Right forelimb (tissue), 1 donor: ENCODE measurements at places on chromosomes 12 and 14.

DNA sequence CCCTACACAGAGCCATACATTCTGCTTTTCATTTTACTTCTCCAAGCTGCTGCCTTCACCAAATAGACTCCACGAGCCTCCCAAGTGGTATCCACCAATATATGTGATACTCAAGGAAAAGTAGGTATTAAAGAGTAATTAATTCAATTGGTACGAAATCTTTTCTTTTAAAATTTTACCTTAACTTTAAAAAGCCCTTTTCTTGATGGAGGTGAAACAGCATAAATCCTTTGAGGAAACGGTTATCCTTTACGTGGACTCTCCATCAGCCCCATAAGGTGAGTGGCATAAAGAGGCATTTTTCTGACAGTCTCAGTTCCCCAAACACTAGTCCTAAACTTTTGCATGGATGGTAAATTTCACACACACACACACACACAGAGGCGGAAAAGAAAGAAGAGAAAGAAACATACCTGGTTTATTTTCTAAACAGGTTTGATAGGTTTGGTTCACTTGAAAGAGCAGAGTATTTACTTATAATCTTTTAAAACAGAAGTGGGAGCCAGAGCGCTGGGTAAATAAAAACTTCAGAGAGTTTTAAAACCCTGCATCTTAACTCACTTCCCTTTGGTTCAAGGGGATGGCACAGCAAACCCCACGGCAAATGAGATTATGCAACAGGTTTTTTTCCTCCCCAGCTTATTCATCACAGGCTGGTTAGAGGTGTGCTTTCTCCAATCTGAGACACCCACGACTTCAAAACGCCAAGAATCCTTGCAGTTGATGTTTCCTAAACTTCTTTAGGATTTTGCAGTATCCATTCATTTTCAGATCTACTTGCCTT is 1.9 kb downstream of the DUSP16 start:
- no peak for DNase-seq

DNA sequence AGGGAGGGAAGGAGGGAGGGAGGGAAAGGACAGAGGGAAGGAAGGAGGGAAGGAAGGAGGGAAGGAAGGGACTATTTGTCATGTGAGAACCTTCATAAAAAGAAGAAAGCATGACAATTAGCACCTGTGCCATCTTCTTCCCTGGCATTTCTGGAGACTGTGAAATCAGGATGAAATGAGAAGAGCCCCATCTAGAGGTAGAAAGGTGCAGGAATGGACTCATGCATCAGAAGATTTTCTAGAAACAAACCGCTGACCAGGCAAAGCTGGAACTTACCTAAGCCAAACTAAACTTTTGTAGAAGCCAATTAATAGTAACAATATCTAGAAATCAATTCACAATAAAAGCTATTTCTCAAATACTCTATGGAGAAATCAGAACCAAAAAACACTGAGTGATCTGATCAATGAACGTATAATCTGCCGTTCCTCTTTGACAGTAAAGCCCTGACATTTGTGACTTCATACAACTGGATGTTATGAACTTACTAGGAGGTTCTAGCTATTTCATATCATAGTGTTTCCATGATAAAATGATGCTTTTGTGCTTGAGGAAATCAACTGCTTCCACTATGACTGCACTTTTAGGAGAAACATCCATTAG is 24.4 kb upstream of the CRACR2A start:
- no peak for DNase-seq

DNA sequence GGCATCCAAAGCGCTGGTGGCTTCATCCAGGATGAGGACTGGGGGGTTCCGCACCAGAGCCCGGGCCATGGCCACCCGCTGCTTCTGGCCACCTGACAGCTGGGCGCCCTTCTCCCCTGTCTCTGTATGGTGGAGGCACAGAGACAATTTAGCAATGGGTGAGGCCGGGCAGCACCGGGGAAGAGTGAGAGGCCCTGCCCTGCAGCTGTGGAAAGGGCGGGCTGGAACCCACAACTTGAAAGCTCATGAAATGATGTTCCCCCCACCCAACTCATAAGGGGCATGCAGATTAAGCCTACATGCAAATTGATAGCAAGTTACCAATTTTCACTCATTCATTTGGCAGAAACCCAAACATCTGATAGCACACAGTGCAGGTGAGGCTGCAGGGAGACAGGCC is 34.1 kb downstream of the ABCB9 start:
- DNase-seq, result no peak

GRCh38 chr12:113347892-113348291 is 10.5 kb upstream of the PLBD2 start:
- DNase-seq, result no peak

DNA sequence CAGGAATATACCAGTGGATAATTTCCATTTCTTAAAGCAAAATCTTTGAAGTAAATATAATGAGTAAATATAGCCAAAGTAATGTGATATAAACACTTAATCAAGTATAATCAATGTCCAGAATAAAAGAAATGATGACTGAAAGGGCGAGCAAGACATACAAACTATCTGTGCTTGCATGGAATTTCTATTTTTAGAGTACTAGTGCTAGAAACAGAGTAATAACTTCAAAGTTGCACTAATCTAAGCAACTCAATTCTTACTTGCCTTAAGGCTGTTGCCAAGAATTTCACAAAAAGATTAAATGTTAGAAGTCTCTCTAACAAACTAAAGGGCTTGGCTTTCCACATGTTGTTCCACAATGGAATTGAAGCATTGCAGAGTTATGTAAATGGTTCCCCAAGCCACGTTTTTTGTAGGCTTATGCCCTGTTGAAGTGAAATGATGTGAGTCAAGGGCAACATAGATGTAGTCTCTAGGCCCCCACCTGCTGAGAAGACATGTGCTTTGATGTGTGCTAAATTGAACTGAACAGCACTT is 175.0 kb upstream of the LMNTD1 start:
- no peak for DNase-seq

DNA sequence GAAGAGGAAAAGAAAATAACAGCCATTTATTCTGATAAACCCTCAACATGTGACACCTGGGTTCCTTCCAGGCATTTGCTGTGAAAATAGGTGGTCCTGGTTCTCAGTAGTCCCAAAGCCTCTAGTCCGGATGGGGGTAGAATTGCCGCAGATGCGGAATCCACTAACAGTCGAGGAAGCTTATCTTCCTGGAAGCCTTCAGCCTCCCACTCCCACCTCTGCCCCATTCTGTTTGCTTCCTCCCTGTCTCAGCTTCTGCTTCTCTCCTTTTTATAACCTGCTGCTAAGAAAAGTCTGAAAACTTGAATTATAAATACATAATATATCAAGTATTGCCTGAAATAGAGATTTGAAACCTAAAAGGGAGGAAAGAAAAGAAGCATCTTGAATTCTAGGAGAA is 14.0 kb upstream of the MAP3K9 start:
- DNase-seq, result no peak

DNA sequence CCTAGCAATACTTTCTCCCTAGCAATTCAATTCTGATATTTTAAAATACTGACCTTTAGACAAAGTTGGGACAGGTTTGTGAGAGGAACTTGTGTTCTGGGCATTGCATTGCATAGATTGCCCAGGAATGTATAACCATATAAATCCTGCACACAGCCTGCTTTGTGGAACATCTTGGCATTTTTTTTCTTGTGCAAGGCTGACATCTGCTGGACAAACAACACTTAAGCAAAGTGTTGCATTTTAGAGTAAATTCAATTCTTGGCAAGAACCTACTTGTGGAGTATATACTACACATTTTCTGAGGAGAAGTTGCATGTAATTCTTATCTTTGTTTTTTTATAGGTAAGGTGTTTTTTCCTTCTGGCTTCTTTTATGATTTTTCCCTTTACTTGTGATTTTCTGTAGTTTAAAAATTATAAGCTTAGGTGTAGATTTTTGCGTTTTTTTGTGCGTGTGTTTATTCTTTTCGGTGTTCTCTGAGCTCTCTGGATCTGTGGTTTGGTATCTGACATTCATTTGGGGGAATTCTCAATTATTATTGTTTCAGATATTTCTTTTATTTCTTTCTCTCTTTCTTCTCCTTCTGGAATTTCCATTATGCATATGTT is 26.4 kb downstream of the TESPA1 start:
- peak; percentile 65 for DNase-seq

- no peak for DNase-seq
Measured at GRCh38 chr12:3667485-3667884, 85.4 kb downstream of the CRACR2A start.

DNA sequence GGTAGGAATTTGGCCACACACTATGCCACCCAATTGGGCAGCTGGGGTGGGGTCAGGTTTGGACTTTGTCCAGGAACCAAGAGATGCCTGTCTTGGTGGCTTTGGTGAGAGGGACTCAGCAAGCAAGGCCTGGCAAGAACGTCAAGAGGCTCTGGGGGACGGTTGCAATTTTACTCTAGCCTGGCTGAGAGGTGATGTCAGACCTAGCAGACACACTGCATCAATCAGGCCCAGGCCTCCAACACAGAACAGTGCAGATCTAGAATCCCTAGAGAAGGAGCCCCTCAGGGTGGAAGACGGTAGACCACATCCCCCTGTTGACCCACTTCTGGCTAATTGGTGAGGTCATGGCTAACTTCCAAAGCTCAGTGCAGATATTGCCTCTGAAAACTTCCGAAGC is 1.6 kb upstream of the UNC119B start:
- DNase-seq, result no peak

GRCh38 chr14:91126761-91127160 is 12.9 kb downstream of the DGLUCY start:
- DNase-seq, result no peak

GRCh38 chr12:124837958-124838803 is 25.5 kb downstream of the SCARB1 start:
- no peak for DNase-seq

DNA sequence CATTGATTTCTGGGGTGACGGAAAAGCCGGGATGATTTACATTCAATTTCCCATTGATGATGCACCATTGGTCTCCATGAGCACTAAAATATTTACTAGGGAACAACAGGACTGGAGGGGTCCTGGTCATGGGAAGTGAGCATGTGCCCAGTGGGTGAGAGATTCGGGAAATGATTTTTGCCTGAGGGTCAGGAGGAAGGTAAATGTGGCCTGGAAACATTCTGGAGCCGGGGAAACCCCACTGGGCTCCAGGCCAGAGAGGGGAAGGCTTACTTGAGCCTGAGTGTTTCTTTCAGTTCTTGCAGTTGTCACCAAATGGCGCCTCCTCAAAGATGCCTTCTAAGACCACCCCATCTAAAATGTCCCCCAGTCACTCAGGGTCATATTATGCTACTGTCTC is 532.3 kb upstream of the TBX3 start:
- DNase-seq, result no peak

DNA sequence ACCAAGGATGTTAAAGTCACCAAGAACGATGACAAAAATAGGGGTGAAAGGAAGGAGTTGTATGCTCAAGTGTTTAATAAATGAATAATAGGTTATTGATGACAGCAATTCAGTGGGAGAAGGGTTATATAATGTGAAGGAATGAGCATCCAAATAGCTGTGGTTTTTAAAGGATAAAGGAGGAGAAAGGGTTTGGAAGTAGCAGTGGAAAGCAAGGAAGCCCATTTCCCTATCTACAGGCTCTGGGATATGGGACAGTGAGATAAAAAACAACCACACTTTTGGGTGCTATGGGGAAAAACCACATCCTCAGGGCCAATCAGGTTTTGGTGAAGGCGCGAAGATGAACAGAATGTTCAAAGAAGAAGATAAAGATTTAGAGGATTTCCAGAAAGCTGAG is 258.6 kb downstream of the ZFP36L1 start:
- no peak for DNase-seq

GRCh38 chr14:95944462-95944861 is 67.8 kb downstream of the TUNAR start:
- no peak for DNase-seq

- DNase-seq, result peak; percentile 36
Measured at GRCh38 chr14:101236496-101237251, 324.6 kb upstream of the DIO3 start.

GRCh38 chr14:60652674-60653651 is 3.7 kb upstream of the SIX1 start:
- DNase-seq, result peak; percentile 64

DNA sequence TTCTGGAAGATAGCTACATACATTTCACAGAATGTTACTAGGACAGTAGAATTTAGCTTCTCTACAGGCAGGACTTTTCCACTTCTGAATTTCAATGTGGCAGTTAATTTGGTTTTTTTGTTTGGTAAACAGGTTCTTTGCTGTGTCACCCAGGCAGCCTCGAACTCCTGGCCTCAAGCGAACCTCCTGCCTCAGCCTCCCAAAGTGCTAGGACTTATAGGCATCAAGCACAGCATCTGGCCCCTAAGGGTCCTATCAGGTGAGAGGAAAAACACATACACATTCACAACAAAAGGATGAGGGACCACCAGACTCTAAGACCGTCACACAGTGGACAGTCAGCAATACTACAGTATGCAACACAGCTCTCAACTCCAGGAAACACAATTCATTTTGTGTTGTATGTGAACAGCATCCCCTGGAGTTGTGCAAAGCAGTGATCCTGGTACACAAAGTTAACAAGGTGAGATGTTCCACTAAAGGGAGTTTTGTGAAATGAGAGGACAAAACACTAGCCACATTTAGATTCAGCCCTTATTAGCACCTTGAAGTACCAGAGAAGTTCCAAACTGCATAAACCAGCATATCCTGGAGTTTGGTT is 6.9 kb downstream of the ATP2B1 start:
- no peak for DNase-seq

- DNase-seq, result no peak
Measured at GRCh38 chr14:55713486-55713885, 133.5 kb downstream of the KTN1 start.

DNA sequence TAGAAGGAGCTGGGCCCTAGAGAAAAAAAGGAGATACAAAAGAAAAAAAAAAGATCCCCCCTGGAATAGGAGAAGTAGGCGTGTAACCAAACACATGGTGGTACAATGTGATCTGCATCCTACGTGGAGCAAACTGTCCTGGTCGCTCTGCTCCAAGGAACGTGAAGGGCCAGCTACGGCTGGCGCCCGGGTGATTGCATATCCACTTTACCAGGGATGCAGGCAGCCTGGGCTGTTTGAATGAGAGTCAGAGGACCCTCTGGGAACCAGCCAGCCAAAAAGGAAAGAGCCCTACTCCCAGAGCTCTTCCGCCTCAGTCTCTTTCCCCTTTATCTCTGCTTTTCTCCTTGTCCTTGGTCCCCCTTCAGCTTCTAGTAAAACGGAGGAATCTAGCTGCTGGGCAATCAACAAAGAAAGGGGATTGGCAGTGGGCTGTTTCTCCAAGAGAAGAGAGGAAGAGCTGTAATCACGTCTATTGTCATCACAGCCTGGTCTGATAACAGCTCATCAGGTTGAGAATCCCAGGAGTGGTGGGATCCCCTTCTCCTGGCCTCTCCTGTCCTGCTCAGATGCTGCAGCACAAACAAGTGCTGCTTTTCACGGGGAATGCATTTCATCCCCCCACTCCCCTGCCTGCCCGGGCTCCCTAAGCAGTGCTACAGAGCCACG is 156.0 kb downstream of the ADCK1 start:
- DNase-seq, result no peak

DNA sequence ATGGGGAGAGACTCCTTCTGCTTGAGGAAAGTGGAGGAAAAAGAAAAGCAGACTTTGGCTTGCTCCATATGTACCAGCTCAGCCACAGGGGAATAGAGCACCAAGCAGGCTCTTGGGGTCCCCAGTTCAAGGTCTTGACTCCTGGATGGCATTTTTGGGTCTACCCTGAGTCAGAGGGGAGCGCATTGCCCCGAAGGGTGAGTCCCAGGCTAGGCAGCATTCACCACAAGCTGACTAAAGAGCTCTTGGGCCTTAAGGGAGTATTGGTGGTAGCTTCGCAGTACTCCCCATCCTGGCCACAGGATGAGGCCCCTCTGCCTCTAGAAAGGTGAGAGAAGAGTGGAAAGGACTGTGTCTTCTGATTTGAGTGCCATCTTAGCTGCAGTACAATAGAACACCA is 19.8 kb upstream of the UNC79 start:
- DNase-seq, result no peak

- DNase-seq, result no peak
Measured at GRCh38 chr12:2642176-2642892, 152.4 kb upstream of the FKBP4 start.
